Fibroblast of skin of left biceps (primary cell): ENCODE measurements at places on chromosomes 4 and X.

- no peak for DNase-seq
These were observed 96.4 kb downstream of the ANAPC10 start for GRCh38 chr4:145001635-145002034.

GRCh38 chr4:8438743-8439142, 1.8 kb downstream of the ACOX3 start:
- DNase-seq: no peak

- DNase-seq: peak; percentile 70
These were observed 1296.1 kb upstream of the PCDH7 start for GRCh38 chr4:29423836-29424721.

GRCh38 chr4:167717495-167717894, 374.8 kb upstream of the ANXA10 start:
- no peak for DNase-seq

GRCh38 chr4:79662651-79663050, 254.6 kb upstream of the GK2 start:
- DNase-seq: no peak

GRCh38 chr4:81351654-81352445, 119.9 kb downstream of the RASGEF1B start:
- DNase-seq: peak; percentile 31

DNA sequence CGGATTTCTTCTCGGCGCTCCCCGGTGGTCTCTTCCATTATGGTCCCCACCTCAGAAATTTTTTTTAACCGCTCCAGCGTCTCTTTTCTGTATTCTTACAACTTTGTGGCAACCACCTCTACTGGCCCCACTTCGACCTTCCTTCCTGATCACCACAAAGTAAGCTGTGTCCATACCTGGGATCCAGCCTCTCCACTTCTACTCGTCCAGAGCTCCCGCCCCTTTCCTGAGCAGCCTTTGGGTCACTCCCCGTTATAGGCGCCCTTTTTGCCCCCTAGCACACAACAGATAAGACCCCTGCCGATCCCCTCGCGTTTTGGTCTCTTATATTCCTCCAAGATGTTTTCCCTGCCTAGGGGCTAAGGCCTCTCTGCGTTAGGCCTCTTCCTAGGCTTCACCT, 557 bp downstream of the PIGG start:
- no peak for DNase-seq

DNA sequence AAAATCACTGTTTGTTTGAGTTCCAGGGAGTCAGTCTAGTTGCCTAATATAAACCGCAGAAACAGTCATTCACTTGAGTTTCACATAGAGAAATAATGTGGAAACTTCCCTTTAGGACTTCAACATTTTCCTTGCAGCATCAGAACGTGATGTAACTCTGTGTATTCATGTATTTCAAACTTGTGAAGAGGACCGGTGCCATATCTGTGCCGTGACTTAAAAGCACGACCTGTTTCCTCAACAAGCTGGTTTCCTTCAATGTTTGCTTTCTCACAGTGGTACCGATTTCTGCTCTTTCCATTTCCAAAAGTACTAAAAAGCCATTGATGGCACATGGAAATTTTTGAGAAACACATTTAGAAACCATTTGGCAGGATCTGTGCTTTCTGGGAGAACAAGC, 166.6 kb upstream of the RAPGEF2 start:
- no peak for DNase-seq

DNA sequence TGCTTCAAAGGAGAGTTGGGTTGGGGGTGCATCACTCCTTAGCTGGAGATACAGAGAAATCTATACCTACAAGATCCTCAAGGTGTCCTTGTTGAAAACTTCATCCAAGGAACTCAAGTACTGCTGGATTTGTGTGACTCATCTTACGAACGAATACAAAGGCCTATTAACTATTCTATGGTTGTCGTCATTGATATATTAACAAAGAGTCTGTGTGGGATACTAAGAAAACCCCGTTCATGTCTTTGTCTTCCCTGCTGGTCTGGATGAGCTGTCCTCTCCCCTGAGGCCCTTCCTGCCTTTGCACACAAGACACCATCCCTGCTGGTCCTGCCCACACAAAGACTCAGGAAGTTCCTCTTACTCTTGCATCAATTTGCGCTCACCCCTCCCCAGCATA, 54.9 kb upstream of the IRF2 start:
- no peak for DNase-seq

DNA sequence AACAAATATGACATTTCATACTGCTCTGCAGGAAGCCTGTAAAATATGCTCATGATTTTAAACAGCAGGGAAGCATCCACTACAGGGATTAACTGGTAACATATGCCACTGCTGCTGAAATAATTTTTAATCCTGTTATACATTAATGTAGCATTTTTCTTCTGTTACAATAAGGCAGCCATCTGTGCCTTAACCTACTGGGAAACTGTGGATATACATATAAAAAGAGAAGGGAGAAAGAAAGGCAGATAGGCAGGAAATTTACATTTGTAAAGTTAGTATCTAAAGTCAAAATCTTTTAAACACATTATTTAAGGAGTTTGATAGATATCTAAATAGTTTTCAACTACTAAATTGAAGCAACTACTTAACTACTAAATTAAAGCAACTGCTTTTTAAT, 514.6 kb upstream of the KLHL4 start:
- no peak for DNase-seq

GRCh38 chrX:78316265-78316664, 11.1 kb downstream of the CYSLTR1 start:
- DNase-seq: no peak

DNA sequence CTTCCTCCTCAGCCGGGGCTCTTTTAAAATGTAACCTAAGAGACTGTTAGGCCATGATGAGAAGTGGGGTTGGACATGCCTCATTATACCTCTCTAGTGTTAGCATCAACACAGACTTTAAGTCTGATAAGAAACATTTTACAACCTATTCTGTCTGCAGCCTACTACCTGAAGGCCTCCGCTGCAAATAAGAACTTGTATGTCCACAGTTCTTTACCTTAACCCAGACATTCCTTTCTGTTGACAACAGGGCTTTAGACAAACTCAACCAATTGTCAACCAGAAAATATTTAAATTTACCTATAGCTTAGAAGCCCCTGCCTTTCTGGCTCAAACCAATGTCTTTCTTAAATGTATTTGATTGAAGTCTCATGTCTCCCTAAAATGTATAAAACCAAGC, 1418.6 kb downstream of the STIM2 start:
- no peak for DNase-seq

DNA sequence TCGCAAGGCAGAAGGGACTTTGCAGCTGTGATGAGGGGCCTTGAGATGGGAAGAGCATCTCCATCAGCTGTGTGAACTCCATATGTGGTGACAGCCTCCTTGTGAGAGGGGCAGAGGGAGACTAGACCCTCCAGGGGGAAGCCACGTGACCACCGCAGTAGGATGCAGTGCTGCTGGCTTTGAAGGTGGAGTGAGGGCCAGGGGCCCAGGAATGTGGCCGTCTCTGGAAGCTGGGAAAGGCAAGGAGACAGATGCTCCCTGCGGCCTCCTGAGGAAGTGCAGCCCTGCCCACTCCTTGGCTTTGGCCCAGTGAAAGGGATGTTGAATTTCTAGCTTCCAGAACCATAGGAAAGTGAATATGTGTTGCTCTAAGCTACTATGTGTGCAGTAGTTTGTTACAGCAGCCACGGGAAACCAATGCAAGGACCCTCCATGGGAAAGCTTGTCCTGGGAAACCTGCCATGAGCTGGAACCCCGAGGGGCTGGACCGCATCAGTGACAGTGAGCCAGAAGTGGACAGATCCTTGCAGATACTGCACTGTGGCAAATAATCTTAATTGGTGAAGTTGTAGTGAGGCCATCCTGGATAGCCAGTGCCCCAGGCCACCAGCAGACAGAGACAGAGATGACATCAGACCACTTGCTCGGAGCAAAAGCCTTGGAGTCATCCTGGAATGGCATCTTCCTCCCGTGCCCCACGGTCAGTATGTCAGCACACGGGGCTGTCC, 35.4 kb upstream of the SORCS2 start:
- DNase-seq: no peak

DNA sequence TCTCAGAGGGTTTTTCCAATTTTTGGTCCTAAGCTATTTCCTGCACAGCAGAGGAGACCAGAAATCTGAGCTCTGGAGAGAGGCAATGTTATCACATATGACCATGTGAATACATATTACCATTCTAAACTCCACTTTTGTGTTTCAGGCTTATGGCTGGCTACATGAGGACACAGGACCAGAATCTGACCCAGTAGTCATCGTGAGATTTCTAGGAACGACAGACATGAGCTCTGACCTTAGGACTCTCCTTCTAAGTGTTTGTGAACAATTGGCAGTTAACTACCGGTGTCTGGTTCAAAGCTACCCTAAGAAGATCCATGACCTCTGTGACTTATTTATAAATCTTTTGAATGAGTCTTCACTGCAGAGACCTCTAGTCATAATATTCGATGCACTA, 198.6 kb downstream of the NWD2 start:
- no peak for DNase-seq

- DNase-seq: no peak
These were observed 814 bp upstream of the MMAA start for GRCh38 chr4:145618210-145618931.

DNA sequence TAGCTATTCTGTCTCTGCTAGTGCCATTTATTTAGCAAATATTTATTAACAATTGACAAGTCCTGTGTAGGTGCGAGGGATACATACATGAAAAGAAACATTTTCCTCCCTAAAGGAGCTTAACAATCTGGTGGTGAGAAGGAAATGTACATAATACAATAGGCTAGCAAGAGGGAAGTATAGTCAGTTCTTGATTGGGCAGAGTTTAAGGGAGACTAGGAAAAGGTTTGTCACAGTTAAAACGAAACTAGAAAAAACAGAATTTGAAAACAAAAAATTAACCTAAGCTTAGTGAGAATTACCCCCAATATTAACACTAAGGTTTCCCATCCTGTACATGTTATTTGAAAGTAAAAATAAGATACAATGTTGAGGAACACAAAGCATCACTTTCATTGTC, 8.6 kb upstream of the MAML3 start:
- no peak for DNase-seq

GRCh38 chrX:131762802-131763234, 218.9 kb downstream of the OR13H1 start:
- DNase-seq: no peak

DNA sequence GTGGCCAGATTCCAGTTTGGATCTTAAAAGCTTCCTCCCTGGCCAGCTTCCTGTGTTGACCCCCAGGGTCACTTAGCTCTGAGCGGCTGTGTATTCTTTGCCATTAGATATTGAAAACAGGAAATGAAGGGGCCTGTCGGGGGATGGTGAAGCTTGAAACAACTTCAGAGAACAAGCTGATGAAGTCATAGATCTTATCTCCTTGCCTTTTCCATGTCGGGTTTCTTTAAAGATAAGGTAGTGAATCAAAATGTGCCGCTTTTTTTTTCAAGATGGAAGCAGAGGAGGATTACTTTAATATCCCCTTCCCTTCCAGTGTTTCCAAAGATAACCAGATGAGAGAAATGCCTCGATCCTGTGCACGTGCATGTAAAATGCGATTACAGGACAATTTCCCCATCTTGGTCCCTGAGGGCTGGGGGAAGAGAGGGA, 508.5 kb downstream of the MID1IP1 start:
- DNase-seq: no peak

DNA sequence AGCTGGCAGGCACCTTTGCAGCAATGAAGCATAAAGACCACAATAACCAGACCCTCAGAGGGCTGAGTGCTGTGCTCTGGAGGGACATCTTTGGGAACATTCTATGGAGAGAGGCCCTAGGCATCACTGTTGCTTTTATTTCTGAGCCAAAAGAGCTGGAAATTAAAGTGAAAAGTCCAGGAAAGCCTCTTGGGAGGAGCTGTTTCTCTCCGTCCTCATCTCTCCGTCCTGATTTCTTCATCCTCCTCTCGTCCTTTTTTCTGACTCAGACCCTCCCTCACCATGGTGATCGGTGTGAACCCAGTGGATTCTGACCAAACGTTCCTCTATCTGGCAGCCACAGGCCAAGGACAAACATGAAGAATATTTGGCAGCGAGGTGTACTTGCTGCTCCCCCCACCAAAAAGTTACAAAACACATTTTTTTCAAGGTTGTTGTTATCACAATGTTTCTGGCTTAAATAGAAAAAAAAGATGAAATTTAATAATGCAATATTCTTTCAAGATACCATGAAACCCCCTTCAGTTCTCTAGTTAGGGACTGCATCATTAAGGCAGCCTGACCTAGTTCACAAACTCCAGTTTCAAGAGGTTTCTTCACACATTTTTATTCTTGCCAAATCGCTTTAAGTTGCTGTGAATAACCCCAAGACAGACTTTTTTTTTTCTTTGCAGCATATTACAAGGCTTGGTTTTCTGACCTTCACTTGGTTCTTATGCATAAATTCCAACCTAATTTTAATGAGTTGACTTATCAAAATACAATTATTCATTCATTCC, 80.2 kb downstream of the SCD5 start:
- DNase-seq: no peak

DNA sequence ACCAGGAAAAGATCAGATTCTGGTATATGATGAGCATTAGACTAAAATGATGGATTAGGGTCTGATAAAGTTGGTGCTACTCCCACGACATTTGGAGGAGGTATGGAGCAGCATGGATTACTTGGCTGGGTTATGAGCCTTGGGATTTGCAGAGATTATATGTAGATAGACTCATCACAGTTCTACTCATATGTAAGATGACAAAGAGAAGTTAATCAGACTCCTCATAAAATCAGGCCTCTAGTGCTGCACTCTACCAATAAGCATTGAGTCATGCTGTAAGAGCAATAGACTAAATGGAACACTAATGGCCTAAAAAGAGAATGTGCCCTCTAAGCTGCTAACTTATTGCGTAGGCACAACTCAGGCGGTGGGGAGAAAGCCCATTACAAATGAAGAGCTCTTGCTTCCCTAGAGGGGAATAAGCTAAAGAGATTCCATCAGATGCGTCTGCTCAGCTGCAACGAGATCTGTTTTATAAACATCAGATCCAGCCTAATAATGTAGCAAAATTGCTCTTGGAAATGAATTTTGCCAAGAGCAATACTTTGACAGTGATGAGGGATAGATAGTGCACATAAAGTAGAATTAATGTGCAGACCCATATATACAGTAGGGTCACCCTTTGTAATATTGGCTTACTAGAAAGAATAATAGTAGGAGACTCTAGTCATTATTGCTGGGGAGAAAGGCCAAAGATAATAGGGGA, 17.5 kb downstream of the LIAS start:
- no peak for DNase-seq

- DNase-seq: peak; percentile 47
These were observed 81.7 kb upstream of the STOX2 start for GRCh38 chr4:183823434-183823833.

DNA sequence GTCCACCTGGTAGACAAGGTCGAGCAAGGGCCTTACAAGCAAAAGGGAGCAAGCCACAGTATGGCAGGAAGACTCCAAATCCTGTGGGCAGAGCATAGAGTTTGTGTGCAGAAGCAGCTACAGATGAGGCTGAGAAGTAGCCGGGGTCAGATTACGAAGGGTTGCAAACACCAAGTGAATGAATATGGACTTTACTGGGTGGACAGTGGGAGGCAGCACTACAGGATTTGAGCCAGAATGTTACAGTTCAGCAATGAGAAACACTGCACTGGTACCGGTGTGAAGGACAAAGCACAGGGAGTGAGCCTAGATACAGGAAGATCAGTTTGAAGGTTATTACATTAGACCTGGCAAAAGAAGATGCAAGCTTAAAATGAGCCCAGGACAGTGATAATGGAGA, 46.1 kb upstream of the HOPX start:
- no peak for DNase-seq
